ENCODE measurements at places on chromosomes 2 and 18. TPM values are rescaled to one million over a fixed set of nuclear protein-coding genes. Genes with fewer than 3 reads are reported as not detected.

INHBB gene
- total RNA-seq: not detected

MFSD2B gene
- 0.32 TPM for total RNA-seq

SERPINB8 gene
- 7.5 TPM for total RNA-seq

LIPG gene
- total RNA-seq: 0.18 TPM

PGAP1 gene
- total RNA-seq: 19.2 TPM

FOXD4L1 gene
- 0.23 TPM for total RNA-seq

TSPYL6 gene
- not detected for total RNA-seq

CYS1 gene
- total RNA-seq: 0.32 TPM

OSBPL6 gene
- 4.0 TPM for total RNA-seq

CFAP65 gene
- not detected for total RNA-seq

RTP5 gene
- 0.22 TPM for total RNA-seq

DES gene
- total RNA-seq: not detected

DNAH6 gene
- 0.90 TPM for total RNA-seq

REG3A gene
- total RNA-seq: not detected

LRRC30 gene
- total RNA-seq: not detected

COL5A2 gene
- 2.3 TPM for total RNA-seq

ADCYAP1 gene
- total RNA-seq: not detected

RGPD6 gene
- total RNA-seq: 17.5 TPM

RNF181 gene
- total RNA-seq: 112 TPM
